ENCODE measurements at places on chromosomes 12 and 14.

GRCh38 chr12:102484017-102484416 is 3.7 kb upstream of the IGF1 start:
- no peak for DNase-seq

DNA sequence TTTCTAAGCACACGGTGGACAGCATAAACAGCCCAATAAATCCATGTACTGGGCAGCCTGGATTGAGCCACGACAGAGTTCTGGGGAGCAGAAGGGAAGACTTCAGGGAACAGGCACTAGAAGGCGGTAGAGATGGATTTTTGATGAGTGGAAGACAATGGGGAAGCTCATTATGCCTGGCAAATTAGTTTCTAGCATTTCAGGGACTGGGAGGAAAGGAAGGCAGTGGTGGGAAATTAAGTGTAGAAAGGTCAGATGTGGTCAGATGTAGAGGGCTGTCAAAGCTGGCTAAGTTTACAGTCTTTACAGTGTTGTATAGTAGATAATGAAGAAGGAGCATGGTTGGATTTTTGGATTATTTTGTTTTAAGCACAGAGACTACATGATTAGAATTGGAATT is 9.2 kb downstream of the EGLN3 start:
- no peak for DNase-seq

DNA sequence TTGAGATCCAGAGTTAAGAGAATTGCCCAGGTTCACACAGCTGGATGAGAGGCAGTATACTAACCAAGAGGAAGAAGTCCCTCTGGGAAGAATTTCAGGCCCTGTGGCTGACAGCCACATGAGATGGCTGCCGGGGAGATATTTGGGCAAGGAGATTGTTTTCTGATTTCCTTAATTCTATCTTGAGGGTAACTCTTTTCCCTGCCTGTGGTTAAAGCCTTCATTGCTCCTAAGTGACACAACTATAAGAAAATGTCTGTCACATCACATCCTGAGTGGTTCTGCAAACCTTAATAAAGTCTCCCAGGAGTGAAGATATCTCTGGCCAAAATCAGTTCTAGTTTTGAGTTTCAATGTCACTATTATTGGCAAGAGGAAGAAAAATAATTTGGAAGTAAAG is 9.6 kb downstream of the ARHGDIB start:
- DNase-seq = no peak

GRCh38 chr14:34857689-34858449 is 17.3 kb downstream of the BAZ1A start:
- no peak for DNase-seq

GRCh38 chr14:66495218-66496098 is 9.3 kb downstream of the CCDC196 start:
- no peak for DNase-seq

GRCh38 chr12:32535288-32535999 is 136.1 kb downstream of the FGD4 start:
- peak; percentile 0 for DNase-seq

Data from activated naive CD4-positive, alpha-beta T cell (primary cell).